Mesendoderm (in vitro differentiated cells): ENCODE measurements at places on chromosomes 6 and 20.

DNA sequence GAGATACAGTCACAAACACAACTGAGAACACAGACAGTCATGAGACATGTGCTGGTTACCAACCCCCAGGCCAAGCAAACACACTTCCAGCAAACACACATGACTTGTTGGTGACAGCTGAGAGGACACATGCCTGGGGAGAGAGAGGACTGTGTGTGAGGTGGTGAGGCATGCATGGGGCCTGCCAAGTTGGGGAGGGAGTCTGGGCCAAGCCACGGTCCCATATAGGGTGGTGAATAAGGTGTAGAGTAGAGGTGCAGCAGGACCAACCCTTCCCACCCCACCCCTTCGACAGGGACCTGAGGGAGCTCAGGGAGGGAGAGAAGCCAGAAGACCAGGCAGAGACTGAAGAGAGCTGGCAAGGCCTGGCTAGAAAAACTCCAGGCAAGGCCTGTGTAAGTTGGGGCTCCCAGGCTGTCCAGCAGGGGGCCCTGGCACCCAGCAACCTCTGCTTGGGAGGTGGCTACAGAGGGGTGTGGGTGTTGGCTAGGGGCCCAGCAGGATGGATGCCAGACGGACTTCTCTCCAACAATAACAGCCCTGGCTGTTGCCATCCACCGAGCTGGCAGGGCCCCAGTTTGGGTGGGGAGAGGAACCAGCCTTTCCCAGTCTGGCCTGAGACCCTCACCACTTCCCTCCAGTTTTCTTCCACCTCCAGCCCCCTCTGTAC lies 2.0 kb upstream of the SLC29A1 start:
- DNase-seq = peak; percentile 79

DNA sequence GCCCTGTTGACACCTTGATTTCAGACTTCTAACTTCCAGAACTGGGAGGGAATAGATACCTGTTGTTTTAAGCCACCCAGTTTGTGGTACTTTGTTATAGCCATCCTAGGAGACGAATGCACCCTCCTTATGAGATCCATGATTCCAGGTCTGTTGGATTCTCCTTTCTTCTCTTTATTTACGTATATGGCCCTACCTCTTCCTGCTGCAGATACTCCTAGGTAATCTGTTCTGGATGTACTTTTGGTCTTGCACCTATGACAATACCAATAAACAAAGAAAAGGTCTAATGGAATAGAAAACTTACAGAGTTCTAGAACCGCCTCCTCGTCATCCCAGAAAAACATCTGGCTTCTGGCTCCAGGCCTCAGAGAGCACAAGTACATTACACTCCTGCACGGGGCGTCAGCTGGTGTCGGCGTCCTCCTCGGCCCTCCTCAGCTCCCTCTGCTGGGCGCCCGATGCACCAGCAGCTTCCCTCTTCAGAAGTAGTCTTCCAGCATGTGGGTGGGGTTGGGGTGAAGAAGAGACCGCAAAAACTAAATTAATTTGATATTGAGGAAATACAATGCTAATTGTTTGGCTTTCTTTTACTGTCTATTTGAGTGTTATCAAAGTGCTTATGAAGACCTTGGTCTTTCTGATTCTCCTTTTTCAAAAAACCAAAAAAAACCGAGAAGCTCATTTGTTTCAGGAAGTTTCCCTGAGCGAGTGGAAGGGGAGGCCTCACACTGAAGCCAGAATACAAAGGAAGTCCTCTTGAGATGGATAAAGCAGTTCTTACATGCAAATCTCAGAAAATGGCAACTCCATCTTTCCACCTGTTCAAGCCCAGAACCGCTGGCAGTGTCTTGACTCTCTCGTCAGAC lies 9.7 kb upstream of the ATXN1 start:
- peak; percentile 85 for DNase-seq

GRCh38 chr6:81263531-81264168 lies 488.8 kb downstream of the TENT5A start:
- DNase-seq = no peak

- peak; percentile 76 for DNase-seq
These were observed 12.5 kb upstream of the TMEM30A start for GRCh38 chr6:75296811-75297779.

DNA sequence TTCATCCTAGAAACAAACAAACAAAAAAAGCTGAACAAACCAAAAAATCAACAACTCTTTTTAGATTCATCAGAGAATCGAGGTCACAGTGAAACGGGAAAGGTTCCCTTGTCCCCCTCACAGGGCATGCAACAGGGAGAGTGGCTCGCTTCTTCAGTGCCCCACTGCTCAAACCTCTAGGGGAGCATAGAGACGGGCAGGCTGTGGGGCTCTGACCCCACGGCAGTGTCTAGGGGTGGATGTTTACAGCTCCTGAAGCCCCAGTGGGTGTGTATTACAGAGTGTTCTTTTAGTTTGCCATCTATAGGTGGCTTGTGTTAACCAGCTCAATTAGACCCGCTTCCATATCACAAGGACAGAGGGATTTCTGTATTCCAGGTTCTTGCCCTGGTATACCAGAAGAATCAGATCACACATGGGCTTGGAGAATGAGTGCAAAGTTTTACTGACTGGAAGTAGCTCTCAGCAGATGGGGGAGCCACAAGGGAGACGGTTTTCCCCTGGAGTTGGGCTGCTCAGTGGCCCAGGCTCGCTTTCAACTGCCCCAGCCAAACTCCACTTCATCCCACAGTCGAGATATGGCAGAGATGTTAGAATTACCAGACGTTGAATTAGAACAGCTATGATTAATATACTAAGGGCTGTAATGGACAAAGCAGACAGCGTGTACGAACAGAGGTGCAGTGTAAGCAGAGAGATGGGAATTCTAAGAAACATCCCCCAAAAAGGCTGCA lies 192.6 kb upstream of the CST7 start:
- DNase-seq = no peak

- no peak for DNase-seq
These were observed 78.0 kb downstream of the SLC22A3 start for GRCh38 chr6:160426136-160426535.

GRCh38 chr6:40000964-40001515 lies 66.8 kb upstream of the MOCS1 start:
- DNase-seq = no peak

- DNase-seq = peak; percentile 83
These were observed 26.7 kb downstream of the GPX6 start for GRCh38 chr6:28488916-28489365.

GRCh38 chr6:55445648-55446204 lies 118.5 kb downstream of the GFRAL start:
- peak; percentile 34 for DNase-seq

GRCh38 chr6:101294676-101295075 lies 98.8 kb upstream of the GRIK2 start:
- DNase-seq = no peak

DNA sequence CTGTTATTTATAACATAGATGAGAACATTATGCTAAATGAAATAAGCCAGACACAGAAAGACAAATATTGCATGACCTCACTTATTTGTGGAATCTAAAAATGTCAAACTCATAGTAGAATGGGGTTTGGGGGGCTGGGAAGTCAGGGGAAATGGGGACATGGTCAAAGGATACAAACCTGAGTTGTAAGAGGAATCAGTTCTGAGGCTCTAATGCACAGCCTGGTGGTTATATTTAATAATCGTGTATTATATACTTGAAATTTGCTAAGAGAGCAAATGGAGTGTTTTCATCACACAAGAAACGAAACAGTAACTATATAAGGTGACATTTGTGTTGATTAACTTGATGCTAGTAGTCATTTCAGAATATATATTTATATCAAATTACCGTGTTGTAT lies 40.8 kb upstream of the GFOD1 start:
- no peak for DNase-seq

DNA sequence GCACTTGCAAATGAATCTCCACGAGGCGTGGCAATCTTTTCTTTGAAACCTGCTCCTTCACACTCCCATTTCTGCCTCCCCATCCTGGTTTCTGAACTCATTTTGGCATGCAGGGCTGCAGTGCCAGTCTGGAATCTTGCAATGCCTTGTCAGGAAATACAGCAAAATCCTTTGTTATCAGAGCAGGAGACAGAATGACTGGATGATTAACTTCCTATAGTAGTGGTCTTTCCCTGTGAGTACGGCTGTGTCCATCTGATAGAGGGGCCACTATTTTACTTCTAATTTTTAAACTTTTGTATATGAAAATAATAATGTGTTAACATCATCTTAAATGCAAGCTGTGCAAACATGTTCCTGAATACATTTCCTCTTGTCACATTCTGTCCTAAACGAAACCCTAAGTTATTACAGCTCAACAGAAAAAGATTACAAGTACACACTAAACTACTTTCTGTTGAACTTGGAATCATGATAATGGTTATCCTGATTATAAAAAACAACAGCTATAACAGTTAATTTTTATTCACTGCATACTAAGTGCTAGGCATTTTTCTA lies 140.2 kb downstream of the KIF13A start:
- DNase-seq = no peak

DNA sequence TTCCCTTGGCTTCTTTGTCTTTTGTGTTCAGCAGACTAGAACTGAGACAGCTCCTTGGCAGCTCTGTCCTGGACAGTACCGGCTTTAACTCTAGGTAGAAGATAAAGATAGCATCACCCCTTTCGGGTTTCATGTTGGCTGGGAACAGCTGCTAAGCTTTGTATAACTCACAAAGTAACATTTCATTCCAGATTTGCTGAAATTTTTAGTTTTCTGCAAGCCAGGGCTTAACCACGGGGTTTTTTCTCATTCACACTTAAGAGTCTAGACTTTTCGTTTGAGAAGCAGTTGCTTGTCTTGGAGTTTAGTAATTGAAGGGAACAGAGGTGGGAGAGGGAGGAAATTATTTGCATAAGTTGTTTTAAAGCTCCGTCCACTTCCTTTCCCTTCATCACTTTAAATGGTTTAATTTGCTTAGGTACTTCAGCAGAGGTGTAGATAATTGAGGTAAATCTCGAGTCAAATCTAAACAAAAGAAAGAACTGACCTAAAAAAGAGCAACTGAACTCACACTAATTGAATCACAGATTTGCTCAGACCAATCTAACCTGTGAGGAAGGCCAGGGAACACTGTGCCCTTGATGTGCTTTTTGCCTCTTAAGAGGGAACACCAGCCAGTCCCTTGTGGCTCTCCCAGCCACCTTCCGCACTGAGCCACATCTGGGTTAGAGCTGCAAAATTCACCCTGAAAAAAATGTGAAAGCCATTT lies 48.3 kb downstream of the RREB1 start:
- DNase-seq = no peak

- DNase-seq = no peak
These were observed 236.3 kb downstream of the BCAS1 start for GRCh38 chr20:53834062-53834442.

- peak; percentile 72 for DNase-seq
These were observed 98.9 kb downstream of the TBC1D7 start for GRCh38 chr6:13229205-13230085.

DNA sequence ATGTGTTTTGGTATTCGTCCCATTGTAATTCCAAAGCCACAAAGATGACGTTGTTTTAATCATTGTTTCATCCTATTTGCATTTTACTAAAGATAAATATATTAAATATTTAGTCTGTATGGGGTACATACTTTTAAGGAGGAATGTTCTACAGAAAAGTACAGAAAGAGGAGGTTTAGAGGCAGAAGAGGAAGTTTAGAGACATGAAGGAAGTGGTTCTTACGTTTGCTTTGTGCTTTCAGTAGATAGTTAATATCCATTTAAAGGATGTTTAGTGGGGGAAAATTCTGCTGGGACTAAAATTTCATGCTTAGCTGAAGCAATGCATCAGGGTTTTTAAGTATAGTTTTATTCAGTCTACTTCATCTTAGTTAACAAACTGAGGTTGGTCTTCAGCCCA lies 116.6 kb downstream of the CRYBG1 start:
- DNase-seq = no peak

DNA sequence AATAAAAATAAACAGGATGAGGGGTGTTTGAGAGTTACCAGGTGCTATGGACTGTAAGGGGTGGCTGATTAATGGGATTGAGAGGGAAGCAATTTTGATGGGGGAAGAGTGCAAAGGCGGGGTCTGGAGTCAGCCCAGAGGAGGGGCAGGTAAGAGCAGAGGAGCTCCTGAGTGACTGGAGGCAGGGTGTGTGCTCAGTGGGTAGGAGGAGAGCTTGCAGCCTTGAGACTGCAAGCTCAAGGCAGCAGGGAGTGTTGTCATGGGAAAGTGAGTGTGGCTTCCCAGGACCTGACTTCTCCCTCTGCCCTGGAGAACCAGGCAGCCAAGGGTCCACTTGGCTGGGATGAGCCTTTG lies 54.2 kb downstream of the RAB44 start:
- no peak for DNase-seq

DNA sequence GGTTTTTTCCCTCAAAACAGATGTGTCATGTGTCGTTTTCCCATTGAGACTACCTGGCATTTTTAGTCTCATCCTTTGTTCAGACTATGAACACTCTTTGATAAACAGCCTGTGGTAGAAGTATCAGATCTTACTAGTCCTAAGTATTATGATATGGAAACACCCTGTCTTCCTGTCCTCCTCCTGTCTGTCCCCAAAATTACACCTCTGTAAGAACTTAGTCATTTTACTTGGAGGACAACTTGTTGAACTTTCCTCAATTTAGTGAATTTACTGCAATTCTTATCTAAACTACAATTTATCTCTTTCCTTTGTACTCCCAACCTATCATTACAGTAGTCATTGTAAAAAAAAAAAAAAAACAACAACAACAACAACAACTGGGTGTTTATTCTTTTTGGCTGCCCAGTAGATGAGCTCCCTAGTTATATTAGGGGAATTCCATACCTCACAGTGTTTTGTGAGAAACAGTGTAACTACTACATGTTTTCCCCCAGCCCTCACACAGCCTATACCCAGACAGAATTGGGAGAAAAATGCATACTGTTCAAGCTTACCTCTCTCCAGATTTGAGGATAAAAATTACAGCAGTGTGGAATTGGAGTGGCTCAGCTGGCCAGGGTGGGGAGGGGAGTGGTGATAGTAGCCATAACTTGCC lies 18.5 kb upstream of the ERVFRD-1 start:
- DNase-seq = no peak

DNA sequence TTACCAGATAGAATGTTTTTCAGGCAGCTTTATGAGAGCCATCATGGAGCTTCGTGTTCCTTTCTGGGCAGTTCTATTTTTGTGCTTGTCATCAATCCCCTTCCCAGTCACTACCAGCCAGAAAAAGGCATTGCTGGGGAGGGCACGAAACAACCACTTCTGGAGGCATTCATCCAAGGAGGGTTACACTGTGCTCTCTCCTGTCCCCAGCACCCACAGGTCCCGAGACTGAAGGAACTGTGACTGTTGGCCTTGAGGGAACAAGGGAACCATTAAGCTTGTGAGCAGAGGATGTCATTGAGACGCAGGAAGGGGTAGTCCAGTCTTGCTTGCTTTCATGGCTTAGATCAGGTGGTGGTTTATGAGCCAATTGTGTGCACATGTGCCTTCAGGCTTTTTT lies 20.1 kb upstream of the ENPP5 start:
- no peak for DNase-seq

DNA sequence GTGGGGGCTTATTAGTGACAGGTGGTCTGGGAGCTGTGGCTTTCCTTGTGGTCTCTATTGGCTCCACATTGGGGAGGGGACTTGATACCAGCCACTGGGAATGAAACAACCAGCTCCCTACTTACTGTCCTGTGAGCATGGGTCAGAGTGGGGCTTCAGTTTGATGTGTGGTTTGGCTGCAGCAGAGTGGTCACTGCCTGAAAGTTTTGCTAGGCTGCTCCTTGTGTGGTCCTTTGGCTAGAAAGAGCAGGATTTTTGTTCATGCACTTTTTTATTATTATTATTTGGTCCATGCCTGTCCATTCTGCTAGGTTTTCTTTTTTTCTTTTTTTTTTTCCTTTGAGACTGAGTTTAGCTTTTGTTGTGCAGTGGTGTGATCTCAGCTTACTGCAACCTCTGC lies 7.5 kb upstream of the TMEM14B start:
- no peak for DNase-seq

- no peak for DNase-seq
These were observed 154.6 kb upstream of the AHI1 start for GRCh38 chr6:135651964-135652755.
